Activated gamma-delta T cell treated with Interleukin-2 at 50 U/mL for 16 hours (primary cell): ENCODE measurements at places on chromosomes 5 and 9.

DNA sequence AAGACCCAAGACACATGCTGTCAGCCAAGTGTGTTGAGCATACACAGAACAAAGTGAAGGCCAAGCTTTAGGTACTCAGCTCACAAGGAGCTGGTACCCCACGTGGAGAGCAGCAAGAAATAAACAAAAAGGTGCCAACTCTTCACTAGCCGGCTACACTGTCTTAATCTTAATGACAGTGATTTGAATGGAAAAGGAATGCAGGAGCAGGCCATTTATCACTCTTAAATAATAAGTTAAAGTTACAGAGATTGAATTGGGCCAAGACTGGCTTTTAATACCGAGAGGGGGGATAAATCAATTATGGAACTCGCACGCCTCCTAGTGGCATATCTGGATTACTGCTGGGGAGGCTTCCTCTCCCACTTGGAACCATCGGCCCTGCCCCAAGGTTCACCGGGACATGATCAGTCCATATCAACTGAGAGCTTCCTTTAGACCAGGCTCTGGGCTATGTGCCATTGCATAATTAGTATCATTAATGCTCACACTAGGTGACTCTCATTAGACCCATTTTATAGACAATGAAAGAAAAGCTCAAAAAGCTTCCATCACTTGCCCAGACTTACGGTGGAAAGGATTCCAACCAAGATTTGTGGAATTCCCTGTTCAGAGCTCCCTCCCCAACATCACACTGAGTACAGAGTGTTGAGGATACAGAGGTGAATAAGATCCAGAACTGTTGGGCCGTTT is 94.0 kb downstream of the ACTL7B start:
- peak; percentile 10 for DNase-seq

DNA sequence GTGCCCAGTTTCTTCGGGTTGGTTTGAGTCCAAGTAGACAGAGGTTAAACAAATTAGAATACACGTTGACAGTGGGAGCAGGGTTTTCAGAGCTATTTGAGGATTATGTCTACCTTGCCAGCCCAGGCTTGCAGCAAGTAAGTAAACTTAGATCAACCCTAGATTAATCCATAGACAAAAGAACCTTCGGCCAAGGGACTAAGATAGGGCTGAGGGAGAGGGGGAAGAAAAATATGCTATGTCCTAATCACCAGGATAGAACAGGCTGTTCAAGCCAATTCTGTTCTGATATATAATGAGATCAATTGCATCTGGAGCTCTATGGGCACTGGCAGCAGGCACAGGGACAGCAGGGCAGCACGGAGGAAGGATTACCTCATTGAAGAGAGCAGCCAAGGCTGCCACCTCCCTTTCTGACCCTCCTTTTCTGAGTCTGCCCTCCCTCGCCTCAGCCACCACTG is 377.7 kb downstream of the PIK3R1 start:
- no peak for DNase-seq

DNA sequence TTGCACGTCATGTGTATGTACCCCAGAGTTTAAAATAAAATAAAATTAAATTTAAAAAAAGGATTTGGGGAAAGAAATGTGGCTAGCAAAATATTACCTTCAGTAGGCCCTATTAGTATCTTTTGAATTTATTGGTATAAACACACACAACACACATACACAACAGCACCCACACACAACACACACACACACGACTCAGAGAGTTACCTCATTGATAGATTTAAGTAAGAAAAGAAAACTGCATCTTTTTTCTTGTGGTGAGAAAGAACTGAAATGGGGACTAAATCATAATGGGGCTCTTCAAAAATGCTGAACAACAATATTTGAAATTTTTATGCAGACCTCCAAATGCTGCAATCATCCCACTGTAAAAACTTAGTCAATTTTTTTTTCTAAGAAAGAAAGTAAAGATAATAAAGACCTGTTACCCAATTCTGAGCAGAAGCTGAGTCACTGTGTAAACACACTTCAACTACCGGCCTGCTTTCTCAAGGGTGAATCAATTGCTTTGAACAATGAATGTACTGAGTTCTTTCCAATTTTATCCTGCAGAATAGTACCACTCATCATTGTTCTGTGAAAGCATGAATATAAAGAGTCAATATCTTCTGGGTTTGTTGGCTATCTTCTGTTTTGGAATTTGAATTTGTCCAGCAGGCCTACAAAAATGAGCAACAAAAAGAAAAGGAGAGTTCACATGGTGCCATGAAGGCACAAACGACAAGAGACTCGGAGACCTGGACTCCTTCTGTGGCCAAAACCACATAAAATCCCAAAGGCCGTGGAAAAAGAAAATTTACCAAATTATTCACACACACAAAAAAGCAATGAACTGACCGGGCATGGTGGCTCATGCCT is 57.9 kb upstream of the CCNG1 start:
- DNase-seq: no peak

DNA sequence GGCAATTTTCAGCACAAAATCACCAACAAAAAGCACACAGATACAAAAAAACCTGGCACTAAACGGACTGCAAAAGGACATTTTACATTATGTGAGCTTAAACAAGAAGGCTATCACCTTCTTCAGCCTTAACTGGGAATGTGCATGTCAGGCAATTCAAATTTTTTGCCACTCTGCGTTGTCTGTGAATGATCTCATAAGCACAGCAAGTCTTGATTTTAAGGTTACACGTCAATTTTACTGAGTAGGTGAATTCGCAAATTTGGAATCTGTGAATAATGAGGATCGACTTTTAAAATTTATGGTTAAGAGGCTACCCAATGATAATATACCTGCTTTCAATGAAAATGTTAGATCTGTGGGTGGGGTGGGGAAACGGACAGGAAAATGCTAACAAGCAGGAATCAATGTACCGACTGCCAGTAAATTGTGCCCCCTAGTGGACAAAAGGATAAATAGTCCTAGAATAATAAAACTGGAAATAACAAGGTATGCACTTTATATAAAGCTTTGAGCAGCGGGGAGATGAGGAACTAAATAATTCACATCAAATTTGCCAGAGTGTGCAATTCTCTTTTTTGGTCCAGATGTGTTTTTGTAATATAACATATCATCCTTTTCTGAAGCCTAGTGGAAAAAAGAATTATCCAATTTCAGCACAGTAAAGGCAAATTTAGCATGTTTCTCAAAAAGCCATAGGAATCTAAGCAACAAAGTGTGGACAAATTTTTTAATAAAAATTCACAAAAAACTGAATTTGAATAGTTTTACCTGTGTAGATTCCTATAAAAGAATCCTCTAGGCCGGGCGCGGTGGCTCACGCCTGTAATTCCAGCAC is 20.5 kb downstream of the EQTN start:
- DNase-seq: no peak

GRCh38 chr9:83662933-83663332 is 40.0 kb downstream of the IDNK start:
- no peak for DNase-seq

DNA sequence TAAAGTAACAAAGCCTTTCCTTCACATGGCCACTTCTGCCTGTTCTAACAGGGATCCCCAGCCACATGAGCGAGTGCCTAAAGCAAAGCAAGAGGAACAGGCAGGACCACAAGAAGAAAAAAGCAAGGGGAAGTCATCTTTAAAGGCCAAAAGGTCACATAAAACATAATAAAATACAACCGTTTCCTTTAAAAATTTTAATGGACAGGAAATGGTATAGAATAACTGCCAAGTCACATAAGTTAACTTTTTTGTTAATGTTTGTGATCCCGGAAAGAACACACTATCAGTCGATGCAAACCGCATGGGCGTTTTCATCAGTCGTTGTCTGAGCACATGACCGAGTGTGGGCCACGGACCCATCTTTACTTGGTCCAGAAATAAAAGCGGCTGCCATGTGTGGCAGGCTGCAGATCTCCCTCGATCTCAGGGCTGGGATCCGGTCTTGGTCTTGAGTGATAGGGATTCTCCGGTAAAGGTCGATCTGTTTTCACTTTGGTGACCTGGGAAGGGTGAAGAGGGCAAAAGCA is 15.6 kb downstream of the NDUFA8 start:
- DNase-seq: no peak

DNA sequence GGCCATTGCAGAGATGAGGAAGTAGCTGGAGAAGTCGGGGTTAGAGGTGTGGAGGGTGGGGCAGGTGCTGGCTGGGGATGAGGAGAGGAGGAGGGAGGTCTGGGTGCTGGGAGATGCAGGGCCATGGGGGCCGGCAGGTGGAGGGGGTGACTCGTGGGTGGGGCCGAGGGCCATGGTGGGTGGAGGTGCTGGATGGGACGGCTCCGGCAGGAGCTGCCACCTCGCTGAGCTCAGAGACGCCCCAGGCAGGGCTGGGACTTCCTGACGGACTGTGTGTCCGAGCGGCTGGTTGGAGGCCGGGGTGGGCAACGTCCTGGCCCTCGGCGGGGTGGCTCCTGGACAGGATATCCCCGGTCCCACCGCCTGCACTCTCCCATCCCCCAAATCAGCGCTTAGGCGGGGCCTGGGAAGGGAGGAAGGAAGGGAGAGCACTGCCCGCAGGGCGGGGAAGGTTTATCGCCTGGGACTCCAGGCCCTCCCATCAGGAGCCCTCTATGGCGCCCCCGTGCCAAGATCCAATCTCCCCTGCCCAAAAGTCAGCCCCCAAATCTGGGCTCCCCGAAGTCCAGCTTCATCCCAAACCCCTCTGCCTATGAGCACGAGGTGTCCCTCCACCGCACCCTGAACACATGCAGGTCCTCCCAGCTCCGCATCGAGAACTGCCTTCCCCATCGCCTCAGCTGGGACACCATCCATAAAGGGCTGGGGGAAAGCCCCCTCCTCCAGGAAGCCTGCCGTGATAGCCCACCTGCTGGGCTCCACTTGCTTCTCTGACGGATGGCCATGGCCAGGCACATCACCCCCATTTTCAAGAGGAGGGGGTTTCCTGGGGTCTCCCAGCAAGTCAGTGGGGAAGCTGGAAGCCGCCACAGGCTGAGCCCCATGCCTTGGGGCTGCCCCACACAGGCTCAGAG is 58.3 kb upstream of the NOTCH1 start:
- DNase-seq: no peak

DNA sequence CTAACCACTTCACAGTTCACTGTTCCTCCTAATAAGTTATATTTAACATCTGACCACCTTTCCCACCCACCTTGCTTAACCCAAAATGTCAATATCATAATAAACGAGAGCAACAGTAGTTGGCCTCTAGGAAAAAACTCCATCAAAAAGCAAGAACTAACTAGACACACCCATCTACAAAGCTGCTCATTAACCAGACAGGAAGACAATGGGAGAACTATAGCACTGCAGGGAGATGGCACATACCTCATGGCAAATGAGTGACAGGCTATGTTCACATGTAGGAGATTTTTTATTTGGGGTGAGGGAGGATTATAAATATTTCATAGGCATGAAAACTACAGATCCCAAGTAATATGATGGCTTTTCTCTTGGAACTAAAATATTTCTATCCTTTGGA is 23.6 kb upstream of the CDK5RAP2 start:
- DNase-seq: no peak

DNA sequence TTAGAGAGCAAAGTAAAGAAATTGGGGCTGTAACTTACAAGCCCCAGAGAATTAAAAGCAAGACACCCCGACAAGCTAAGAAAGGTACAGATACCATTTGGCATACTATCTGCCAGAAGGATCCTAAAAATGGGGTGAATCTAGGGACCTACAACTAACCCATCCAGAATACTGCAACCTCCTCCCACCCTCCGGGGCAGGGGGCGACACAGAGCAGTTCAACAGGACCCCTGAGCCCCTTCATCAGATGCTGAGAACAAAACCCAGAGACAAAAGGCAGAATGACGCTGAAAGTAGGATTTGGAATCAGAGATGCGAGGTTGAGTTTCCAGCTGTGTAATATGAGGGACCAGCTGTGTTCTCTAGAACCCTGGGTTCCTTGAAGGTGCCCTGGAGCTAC is 71.2 kb downstream of the EPB41L4B start:
- DNase-seq: no peak

DNA sequence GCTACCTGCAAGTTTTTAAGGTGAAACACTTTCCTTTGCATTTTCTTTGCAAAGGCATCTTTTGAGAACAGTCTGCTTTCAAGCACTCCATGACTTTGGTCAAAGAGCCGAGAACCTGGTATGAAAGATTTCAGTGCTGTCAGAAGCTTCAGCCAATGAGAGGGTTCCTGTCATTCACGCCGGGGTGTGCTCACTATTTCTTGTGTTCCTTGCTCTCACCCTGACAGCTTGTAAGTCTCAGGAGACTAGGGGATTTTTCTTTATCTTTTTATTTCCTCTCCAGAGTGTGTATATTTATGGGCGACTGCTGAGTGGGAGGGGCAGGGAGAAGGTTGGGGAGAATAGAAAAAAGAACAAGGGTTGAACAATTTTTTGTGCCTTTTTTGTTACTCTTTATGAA is 334.0 kb downstream of the PSAT1 start:
- no peak for DNase-seq

DNA sequence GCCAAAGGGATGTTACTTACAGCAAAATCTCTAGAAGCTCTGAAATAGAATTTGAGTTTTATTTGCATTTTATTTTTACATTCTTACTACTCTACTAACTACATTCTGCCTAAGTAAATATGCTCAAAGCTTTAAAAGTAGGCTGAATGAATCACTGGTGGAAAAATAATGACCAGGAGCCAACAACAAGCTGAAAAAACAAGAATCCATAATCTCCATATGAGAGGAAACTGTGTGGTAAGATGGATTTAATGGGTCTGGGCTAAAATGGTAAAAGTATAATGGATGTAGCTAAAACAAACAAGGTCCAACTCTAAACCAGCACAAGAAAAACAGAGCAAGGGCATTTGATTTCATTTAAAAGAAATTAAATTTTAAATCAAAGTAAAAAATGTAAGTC is 525.8 kb upstream of the FTMT start:
- DNase-seq: no peak

DNA sequence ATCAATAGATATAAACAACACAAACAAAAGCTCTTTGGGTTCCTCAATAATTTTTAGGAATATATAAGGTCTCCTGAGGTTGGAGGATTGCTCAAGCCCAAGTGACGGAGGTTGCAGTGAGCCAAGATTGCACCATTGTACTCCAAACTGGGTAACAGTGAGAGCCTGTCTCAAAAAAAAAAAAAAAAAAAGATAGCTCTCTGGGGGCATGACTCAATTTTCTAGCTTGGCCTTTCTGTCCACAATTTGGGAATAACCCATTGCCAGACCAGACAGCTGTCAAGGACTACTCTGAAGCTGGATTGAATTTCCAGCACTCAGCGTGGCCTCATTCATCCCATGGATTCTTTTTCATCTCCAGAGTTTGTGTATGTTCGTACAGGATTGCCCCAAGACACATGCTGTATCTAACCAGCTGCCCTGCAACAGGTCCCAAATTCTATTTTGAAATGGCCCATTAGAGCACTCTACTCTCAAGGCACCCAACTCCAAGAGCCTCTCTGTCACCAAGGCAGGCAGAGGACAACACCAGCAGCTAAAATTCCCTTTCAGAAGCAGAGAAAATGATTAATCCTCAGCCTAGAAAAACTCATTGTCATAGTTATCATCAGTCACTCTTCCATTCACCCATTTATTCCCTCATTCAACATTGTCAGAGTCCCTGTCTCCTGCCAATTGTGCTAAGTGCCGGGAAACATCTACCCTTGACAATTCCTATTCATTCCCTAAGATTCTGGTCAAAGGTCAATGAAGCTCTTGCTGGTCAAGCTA is 8.7 kb downstream of the FAM193B start:
- no peak for DNase-seq

- no peak for DNase-seq
These were observed 311.8 kb upstream of the KIF2A start for GRCh38 chr5:61994171-61994570.
